ENCODE measurements at places on chromosomes 3 and 15. TPM values are rescaled to one million over a fixed set of nuclear protein-coding genes. Genes with fewer than 3 reads are reported as not detected.

DNA sequence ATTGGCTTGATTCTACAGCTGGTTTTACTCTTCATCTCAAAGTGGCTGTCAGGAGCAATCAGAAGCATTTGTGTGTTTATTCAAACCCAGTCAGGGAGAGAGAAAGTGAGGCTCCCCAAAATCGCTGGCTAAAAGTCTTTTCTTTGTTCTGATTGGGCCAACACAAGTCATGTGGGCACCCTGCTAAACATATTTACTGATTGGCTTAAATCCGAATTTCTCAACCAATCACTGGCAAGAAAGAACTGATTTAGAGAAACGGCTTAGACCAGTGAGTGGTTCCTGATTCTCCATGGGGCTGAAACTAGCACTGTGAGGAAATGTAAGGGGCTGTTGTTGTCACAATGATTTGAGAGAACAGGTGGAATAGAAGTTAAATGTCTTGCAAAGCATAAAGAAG lies 98.9 kb upstream of the PDZRN3 start:
- peaks cover 18% of the 10 kb centered on the region for H3K4me1 ChIP-seq
- no peaks in the 10 kb centered on the region for H3K27me3 ChIP-seq
- H3K4me3 ChIP-seq = no peak overlapping the region
- DNase-seq = no peak

DNA sequence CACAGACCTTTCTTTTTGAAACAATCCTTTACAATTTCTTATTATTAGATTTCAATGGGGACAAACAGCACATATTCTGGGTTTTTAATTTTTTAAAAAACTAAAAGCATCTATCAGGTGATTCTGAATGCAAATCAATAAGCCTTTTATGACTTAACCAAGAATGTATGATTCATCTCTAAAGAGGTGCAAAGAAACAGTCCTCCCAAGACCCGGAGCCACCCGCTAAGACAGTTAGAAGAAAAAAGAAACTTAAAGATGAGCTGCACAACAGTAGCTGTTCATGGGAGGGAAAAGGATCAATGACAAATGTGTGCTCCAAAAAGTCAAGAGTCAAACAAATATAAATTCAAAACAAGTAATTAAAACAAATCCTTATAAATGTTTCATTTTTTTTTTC lies 319.5 kb downstream of the THSD4 start:
- H3K36me3 ChIP-seq = no peaks in the 10 kb centered on the region
- peaks cover 2% of the 10 kb centered on the region for H3K27me3 ChIP-seq
- no peak overlapping the region for H3K4me3 ChIP-seq
- H3K27ac ChIP-seq = no peak overlapping the region

CIP2A gene
- total RNA-seq = 50.5 TPM

GRCh38 chr3:17500618-17501017 lies 241.8 kb downstream of the TBC1D5 start:
- H3K27ac ChIP-seq = no peak overlapping the region
- no peaks in the 10 kb centered on the region for H3K27me3 ChIP-seq
- no peaks in the 10 kb centered on the region for H3K4me1 ChIP-seq
- H3K36me3 ChIP-seq = no peaks in the 10 kb centered on the region
- no peak overlapping the region for H3K4me3 ChIP-seq

USP4 gene
- total RNA-seq = 41.5 TPM

GRCh38 chr3:5285439-5285838 lies 97.9 kb downstream of the EDEM1 start:
- no peak for DNase-seq
- no peak overlapping the region for H3K4me3 ChIP-seq
- no peaks in the 10 kb centered on the region for H3K4me1 ChIP-seq
- no peak overlapping the region for H3K27ac ChIP-seq
- no peaks in the 10 kb centered on the region for H3K27me3 ChIP-seq
- peaks cover 9% of the 10 kb centered on the region for H3K36me3 ChIP-seq

All from neural crest cell (in vitro differentiated cells).